ENCODE measurements at places on chromosomes 2 and 18. TPM values are rescaled to one million over a fixed set of nuclear protein-coding genes. Genes with fewer than 3 reads are reported as not detected.

GRCh38 chr2:199975273-199975895 is 20.0 kb downstream of the MAIP1 start:
- no peaks in the 10 kb centered on the region for H3K36me3 ChIP-seq
- H3K27ac ChIP-seq, result no peak overlapping the region
- peaks cover 51% of the 10 kb centered on the region for H3K4me1 ChIP-seq
- no peaks in the 10 kb centered on the region for H3K27me3 ChIP-seq

GRCh38 chr2:43191947-43192516 is 34.4 kb downstream of the ZFP36L2 start:
- H3K4me1 ChIP-seq, result peaks cover 4% of the 10 kb centered on the region
- H3K27ac ChIP-seq, result no peak overlapping the region
- no peak overlapping the region for H3K4me3 ChIP-seq
- no peaks in the 10 kb centered on the region for H3K36me3 ChIP-seq
- DNase-seq, result no peak

- H3K4me1 ChIP-seq, result no peaks in the 10 kb centered on the region
- no peaks in the 10 kb centered on the region for H3K36me3 ChIP-seq
- no peak overlapping the region for H3K4me3 ChIP-seq
- H3K27me3 ChIP-seq, result no peaks in the 10 kb centered on the region
These were observed 65.6 kb upstream of the REV1 start for GRCh38 chr2:99555404-99555803.

MATN3 gene
- total RNA-seq, result not detected

B4GALT6 gene
- total RNA-seq, result 2.1 TPM

DNA sequence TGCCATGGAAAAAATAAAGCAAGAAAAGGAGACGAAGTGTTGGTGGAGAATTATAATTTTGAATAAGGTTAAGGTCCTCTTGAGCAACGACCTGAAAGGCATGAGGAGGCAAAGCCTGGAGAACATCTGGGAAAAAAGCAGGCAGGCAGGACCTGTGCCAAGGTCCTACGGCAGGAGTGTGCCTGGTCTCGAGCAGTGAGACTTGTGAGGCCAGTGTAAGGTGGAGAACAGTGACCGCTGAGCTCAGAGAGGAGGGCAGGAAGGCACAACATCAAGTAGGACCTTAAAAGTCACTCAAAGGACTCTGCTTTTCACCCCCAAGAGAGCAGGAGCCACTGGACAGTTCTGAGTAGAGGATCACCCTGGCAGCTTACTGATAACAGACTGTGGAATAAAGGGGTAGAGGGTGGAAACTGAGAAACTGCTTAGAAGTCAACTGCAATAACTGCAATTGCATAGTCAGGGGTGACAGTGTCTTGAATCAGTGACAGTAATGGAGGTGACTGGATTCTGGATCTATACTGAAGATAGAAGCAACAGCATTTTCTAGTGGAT is 3.5 kb downstream of the NOL10 start:
- no peaks in the 10 kb centered on the region for H3K27me3 ChIP-seq
- peaks cover 18% of the 10 kb centered on the region for H3K4me1 ChIP-seq
- H3K27ac ChIP-seq, result no peak overlapping the region
- H3K4me3 ChIP-seq, result no peak overlapping the region

- H3K27me3 ChIP-seq, result no peaks in the 10 kb centered on the region
- no peaks in the 10 kb centered on the region for H3K4me1 ChIP-seq
- H3K4me3 ChIP-seq, result no peak overlapping the region
- H3K27ac ChIP-seq, result no peak overlapping the region
- no peak for DNase-seq
These were observed 5.0 kb downstream of the OSBPL6 start for GRCh38 chr2:178199334-178199733.

GRCh38 chr2:230441227-230441897 is 25.4 kb downstream of the SP100 start:
- H3K4me3 ChIP-seq, result no peak overlapping the region
- DNase-seq, result no peak
- no peaks in the 10 kb centered on the region for H3K36me3 ChIP-seq
- H3K4me1 ChIP-seq, result no peaks in the 10 kb centered on the region
- H3K27me3 ChIP-seq, result no peaks in the 10 kb centered on the region
- no peak overlapping the region for H3K27ac ChIP-seq

DNA sequence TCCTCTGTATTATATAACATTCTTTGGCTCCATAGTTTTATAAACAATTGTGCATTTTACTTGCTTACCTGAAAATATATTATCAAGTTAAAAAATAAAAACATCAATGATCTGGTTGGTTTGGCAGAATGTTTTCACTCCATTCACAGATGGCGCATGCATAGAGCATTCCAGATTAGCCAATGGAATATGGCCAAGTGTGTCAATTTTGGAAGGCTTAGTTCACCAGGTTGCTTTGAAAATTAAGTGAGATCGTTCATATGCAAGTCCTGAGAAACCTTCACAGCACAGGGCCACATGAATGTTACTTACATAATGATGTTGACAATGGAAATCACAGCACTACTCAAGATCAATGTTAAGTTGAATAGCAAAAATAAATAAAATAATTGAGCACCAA is 335.7 kb downstream of the GRB14 start:
- no peak for DNase-seq
- H3K36me3 ChIP-seq, result no peaks in the 10 kb centered on the region
- no peak overlapping the region for H3K27ac ChIP-seq

ECEL1 gene
- total RNA-seq, result 0.80 TPM

RGPD3 gene
- 0.31 TPM for total RNA-seq
